CD4-positive, alpha-beta memory T cell (primary cell): ENCODE measurements at places on chromosomes 3 and 15. TPM values are rescaled to one million over a fixed set of nuclear protein-coding genes. Genes with fewer than 3 reads are reported as not detected.

DNA sequence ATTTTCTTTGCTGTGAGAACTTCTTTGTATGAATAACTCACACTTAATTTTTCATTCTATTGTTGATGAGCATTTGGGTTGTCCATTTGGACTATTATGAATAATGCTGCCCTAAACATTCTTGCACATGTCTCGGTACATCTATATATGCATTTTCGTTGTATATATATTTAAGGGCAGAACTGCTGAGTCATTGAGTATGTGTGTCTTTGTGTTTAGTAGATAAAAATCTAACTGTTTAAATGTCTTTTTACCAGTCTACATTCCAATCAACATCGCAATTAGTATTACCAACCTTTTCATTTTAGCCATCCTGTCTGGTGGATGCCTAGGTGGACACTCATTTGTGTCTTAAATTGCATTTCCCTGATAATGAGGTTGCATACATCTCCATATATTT is 144.4 kb downstream of the UACA start:
- H3K27me3 ChIP-seq = no peaks in the 10 kb centered on the region
- H3K4me3 ChIP-seq = no peak overlapping the region
- no peaks in the 10 kb centered on the region for H3K4me1 ChIP-seq

GRCh38 chr15:69038508-69038907 is 24.0 kb downstream of the NOX5 start:
- no peaks in the 10 kb centered on the region for H3K36me3 ChIP-seq
- H3K27ac ChIP-seq = no peak overlapping the region
- no peak overlapping the region for H3K4me3 ChIP-seq
- H3K27me3 ChIP-seq = no peaks in the 10 kb centered on the region
- no peak for DNase-seq

DNA sequence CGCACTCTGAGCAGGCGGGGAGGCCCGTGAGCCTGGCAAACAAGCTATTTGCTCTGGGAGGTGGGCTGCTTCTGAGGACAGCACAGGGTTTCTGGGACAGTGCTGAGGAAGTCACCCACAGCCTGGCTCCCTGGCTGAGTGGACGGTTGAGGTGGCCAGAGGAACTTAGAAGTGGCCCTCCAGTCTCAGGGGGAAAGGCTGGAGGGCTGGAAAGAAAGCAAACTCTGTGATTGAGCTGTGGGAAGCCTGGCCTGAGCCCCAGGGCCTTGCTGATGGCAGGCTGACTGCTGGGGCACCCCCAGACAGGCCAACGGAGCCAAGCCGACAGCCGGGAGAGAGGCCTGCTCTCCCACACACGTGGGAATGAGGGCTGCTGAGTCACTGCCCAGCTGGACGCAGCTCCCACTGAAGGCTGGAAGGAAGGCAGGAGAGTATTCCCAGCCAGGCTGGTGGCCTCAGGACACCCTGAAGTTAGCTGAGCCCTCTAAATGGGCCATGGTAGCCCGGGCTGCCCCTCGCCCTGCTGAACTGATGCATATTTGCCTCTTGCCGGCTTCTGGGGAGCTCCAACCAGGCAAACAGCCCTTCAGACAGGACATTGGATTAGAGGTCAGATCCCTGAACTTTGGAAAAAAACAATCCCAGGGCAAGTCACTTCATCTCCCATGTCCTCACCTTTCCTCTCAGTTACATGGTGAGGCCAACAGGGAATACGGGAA is 98.0 kb upstream of the TLE3 start:
- H3K27me3 ChIP-seq = no peaks in the 10 kb centered on the region
- no peak overlapping the region for H3K27ac ChIP-seq
- H3K36me3 ChIP-seq = no peaks in the 10 kb centered on the region
- H3K4me3 ChIP-seq = no peak overlapping the region
- H3K4me1 ChIP-seq = peaks cover 9% of the 10 kb centered on the region

- peaks cover 34% of the 10 kb centered on the region for H3K4me1 ChIP-seq
- no peaks in the 10 kb centered on the region for H3K36me3 ChIP-seq
- no peak overlapping the region for H3K4me3 ChIP-seq
- DNase-seq = no peak
- no peak overlapping the region for H3K27ac ChIP-seq
Observed at GRCh38 chr3:125123451-125124305, 67.9 kb upstream of the HEG1 start.

DNA sequence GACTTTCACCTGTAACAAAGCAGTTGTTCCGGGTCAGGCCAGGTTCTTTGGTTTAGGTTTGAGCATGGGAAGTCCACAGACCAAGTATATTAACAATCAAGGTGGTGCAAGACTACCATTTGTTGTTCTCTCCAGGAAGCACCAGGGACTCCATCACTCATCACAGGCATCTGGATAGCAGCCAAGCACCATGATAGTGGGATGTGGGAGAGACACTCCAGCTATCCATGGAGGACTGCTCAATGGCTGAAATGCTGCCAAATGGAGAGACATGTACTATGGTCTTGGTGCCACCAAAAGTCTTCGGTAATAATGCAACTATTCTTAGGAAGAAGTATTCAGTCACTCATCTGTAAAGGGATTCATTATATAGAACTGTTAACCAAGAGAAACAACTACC is 143.0 kb downstream of the TNIK start:
- DNase-seq = no peak
- H3K4me1 ChIP-seq = peaks cover 8% of the 10 kb centered on the region
- no peaks in the 10 kb centered on the region for H3K36me3 ChIP-seq
- no peaks in the 10 kb centered on the region for H3K27me3 ChIP-seq

- H3K27ac ChIP-seq = no peak overlapping the region
- no peak for DNase-seq
- H3K27me3 ChIP-seq = no peaks in the 10 kb centered on the region
Observed at GRCh38 chr3:73401616-73402279, 223.0 kb downstream of the PDZRN3 start.

DNA sequence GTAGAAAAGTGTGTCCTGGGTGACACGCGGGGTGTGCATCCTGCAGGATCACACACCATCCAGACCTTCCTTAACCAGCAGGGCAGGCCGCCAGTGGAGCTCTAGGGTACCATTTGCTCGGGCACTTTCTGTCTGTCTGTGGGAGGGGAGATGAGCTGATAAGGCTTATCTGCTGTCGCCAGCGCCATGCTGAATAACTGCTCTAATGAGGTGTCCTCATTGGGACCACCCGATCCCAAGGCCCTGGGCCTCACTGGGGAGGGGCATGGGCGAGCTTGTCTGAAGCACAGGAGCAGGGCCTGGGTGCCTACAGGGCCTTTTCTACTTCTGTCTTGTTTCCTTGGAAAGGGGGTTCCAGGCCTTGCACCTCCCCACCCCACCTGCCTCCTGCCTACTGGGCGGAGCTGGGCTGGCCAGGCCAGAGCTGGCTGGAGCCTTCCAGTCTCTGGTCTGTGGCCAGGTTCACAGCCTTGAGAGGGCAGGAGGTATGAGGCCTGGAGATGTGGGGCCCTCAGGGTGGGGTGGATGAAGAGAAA is 2.5 kb upstream of the GATA2 start:
- H3K4me1 ChIP-seq = peaks cover 27% of the 10 kb centered on the region
- DNase-seq = no peak
- H3K27me3 ChIP-seq = peaks cover 33% of the 10 kb centered on the region
- H3K27ac ChIP-seq = no peak overlapping the region

DNA sequence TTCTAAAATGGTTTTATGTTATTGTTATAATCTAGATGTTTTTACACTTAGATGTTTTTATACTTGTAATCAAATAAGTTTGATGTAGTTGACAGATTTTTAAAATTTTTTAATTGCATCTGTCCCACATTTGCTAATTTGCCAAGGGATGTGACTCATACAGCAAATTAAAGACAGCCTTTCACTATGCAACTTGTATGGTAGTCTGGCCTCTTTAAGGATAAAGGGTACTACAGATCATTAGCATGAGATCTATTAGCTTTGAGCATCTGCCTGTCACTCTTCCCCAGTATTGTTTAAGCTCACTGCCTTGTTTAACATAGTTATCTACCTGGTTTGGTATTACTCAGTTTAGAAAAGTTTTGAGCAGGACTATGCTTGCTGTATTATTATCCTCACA is 83.0 kb downstream of the NPTN start:
- DNase-seq = no peak
- no peak overlapping the region for H3K4me3 ChIP-seq
- H3K4me1 ChIP-seq = no peaks in the 10 kb centered on the region
- no peaks in the 10 kb centered on the region for H3K27me3 ChIP-seq

The GLT8D1 gene
- total RNA-seq = 49.9 TPM

The CCR1 gene
- 2.0 TPM for total RNA-seq

The INKA1 gene
- 0.55 TPM for total RNA-seq

The GNB5 gene
- total RNA-seq = 69.9 TPM
